ENCODE measurements at places on chromosomes 3 and 15. TPM values are rescaled to one million over a fixed set of nuclear protein-coding genes. Genes with fewer than 3 reads are reported as not detected.

Gene CPB1
- total RNA-seq = not detected

DNA sequence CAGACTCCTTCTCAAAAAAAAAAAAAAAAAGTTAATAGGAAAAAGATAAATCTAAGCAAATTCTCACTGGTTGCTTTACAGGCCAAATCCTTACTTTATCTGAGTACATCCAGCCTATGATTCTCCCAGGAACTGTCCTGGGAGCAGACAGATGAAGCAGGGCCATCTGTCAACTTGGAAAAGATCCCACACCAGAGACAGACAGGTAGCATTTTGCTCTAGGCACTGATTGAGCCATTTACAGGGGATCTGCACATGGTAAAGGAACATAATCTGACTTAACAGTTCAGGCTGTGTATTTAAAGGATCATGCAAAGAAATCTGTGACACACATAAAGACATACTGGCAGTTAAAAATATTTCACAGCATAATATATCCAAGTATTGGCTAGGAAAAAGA is 1006.5 kb downstream of the TBL1XR1 start:
- H3K36me3 ChIP-seq = no peaks in the 10 kb centered on the region
- H3K27ac ChIP-seq = no peak overlapping the region
- no peaks in the 10 kb centered on the region for H3K27me3 ChIP-seq
- H3K4me1 ChIP-seq = no peaks in the 10 kb centered on the region

- no peaks in the 10 kb centered on the region for H3K4me1 ChIP-seq
- no peak for DNase-seq
- H3K4me3 ChIP-seq = no peak overlapping the region
- H3K27me3 ChIP-seq = no peaks in the 10 kb centered on the region
These were observed 121.4 kb downstream of the FAM43A start for GRCh38 chr3:194806991-194807630.

GRCh38 chr15:26889298-26889898 is 22.5 kb downstream of the GABRA5 start:
- no peaks in the 10 kb centered on the region for H3K36me3 ChIP-seq
- no peaks in the 10 kb centered on the region for H3K27me3 ChIP-seq
- peaks cover 3% of the 10 kb centered on the region for H3K4me1 ChIP-seq
- peak; percentile 55 for DNase-seq
- no peak overlapping the region for H3K27ac ChIP-seq

GRCh38 chr15:77530576-77530975 is 102.1 kb downstream of the LINGO1 start:
- H3K27me3 ChIP-seq = no peaks in the 10 kb centered on the region
- no peak for DNase-seq
- no peak overlapping the region for H3K27ac ChIP-seq
- no peaks in the 10 kb centered on the region for H3K36me3 ChIP-seq
- no peak overlapping the region for H3K4me3 ChIP-seq

GRCh38 chr3:99637368-99638111 is 854 bp upstream of the COL8A1 start:
- H3K27me3 ChIP-seq = no peaks in the 10 kb centered on the region
- H3K4me1 ChIP-seq = peaks cover 9% of the 10 kb centered on the region
- peak; percentile 38 for DNase-seq
- H3K27ac ChIP-seq = peak overlapping the region; percentile 79

Gene CCR8
- total RNA-seq = not detected

GRCh38 chr3:162295323-162295983 is 798.8 kb downstream of the OTOL1 start:
- H3K27ac ChIP-seq = no peak overlapping the region
- no peaks in the 10 kb centered on the region for H3K4me1 ChIP-seq
- no peaks in the 10 kb centered on the region for H3K27me3 ChIP-seq
- H3K36me3 ChIP-seq = no peaks in the 10 kb centered on the region

DNA sequence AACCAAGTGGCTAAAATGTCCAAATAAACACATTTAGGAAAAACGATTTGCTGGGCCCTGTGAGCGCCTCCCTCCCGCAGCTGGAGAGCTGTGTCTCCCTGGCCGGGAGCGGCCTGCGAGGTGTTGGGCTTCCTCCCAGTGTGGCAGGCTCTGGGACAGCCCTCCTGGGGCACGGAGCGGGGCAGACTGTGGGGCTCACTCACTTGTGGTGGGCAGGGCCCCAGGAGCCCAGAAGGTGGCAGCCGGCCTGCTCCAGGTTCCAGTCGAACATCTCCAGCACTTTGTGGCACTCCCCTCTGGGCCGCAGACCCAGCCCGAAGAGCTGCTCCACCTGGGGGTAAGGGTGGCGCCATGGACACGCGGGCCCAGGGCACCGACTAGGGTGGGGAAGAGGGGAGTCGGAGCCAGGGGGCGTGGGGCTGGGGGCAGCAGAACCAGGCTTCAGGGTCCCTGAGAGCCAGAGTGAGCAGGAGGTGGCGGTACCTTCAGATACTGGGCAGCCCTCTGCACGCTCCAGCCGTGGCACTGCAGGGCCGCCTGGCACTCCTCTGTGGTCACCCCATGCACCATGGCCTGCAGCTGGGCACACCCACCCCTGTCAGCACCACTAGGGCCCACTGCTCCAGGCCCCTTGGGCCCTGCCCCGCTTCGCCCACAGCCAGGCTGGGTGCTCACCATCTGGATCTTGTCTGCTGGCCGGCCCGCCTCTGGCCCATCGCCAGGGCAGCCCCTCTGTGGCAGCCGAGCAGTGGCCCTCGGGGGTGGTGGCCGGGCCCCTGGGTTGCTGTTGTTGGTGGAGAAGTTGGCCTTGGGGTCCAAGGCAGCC is 41.5 kb downstream of the TNK2 start:
- H3K4me3 ChIP-seq = no peak overlapping the region
- no peak overlapping the region for H3K27ac ChIP-seq

Gene GOLGA6L7
- total RNA-seq = not detected

DNA sequence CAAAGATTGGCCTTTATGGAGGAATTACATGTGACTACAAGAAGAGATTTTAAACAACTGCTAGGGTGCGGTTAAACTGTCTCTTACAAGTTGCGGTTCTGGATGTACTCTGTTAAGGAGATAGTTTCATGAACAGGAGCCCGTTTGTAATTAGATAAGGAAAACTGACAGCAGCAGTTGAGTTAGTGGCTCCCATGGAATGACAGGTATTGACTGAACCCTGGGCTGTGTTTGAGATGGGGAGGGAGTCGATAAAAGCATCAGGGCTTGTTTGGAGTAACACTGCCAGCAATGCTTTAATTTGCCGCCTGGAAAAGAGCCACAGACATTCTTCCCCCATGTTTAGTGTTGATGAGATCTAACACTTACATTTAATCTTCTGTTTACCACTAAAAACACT is 139.9 kb downstream of the ROBO2 start:
- no peaks in the 10 kb centered on the region for H3K36me3 ChIP-seq
- no peak for DNase-seq

Gene ZKSCAN7
- total RNA-seq = 10.6 TPM

DNA sequence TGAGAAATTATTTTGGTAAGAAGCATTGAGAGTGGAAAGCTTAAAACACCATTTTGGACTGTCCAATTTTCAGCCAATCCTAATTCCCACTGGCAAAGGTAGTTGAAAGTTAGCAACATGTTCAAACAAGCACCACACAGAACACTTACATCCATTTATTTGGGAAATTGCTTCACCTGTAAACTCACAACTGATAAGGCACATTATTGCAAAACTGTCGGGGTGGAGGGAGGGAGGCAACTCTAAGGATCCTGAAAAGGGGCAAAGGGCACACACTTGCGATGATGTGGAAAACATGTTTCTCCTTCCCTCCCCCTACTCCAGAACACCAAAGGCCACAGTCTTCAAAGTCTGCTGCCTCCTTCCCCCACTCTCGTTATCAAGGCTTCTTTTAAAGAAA is 9.4 kb downstream of the TMEM41A start:
- no peaks in the 10 kb centered on the region for H3K4me1 ChIP-seq
- H3K27me3 ChIP-seq = no peaks in the 10 kb centered on the region
- no peak overlapping the region for H3K4me3 ChIP-seq
- H3K27ac ChIP-seq = no peak overlapping the region

- H3K27ac ChIP-seq = peak overlapping the region; percentile 97
- no peak for DNase-seq
- peak overlapping the region; percentile 71 for H3K4me3 ChIP-seq
- peaks cover 25% of the 10 kb centered on the region for H3K4me1 ChIP-seq
These were observed 891 bp upstream of the TOP2B start for GRCh38 chr3:25665315-25666280.

DNA sequence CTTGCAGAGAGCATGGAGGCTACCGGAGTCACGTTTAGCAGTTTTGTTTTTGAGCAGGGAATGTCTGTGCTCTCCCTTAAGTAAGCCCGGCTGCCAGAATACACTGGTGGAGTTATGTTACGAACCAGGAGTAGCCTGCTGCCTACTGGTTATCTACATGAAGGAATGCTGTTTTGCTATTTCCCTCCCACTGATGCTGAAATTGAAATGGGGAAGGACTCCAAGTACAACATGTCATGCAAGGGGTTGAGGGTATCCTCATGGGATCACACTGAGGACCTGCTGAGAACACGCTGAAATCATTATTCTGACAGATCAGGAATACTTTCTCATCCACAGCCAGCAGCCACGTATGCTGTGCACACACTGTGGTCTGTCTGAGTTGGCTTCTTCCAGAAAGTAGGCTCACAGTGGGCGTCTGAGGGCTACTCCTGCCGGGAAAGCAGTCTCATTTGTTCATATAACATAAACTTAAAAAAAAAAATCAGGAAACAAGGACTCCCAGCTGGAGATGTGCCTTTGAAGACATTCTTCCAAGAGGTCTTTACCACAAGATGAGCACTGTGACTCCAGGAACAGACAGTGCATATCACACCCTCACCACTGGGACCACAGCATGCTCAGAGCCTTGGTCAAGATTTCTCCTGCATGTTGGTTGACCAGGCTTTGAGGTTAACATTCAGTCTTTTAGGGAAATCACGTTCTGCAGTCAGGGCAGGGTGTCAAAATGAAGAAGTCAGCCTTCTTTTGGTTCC is 300.4 kb upstream of the RASGRP1 start:
- DNase-seq = no peak
- no peaks in the 10 kb centered on the region for H3K4me1 ChIP-seq
- H3K27ac ChIP-seq = no peak overlapping the region
- no peak overlapping the region for H3K4me3 ChIP-seq
- H3K36me3 ChIP-seq = no peaks in the 10 kb centered on the region

DNA sequence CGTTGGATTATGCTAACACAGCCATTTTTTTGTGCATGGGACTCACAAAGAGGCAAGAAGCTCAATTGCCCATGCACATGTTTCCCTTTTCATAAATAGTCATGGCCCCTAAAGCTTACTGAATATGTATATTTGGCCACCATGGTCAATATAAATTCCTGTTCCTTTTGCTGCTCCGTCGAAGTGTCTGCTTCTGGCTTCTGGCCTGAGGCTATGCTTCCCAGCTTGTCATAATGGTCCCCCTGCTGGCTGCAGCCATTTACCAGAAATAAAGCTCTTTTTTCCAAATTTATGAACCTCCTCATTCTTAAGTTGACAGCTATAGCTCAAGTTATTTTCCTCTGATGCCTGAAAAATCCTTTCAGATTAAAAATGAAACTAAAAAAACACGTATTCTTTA is 602.1 kb downstream of the VGLL3 start:
- H3K4me1 ChIP-seq = no peaks in the 10 kb centered on the region
- no peak for DNase-seq
- no peak overlapping the region for H3K27ac ChIP-seq
- H3K36me3 ChIP-seq = no peaks in the 10 kb centered on the region
- no peaks in the 10 kb centered on the region for H3K27me3 ChIP-seq
- H3K4me3 ChIP-seq = no peak overlapping the region

Gene COX5A
- 235 TPM for total RNA-seq

DNA sequence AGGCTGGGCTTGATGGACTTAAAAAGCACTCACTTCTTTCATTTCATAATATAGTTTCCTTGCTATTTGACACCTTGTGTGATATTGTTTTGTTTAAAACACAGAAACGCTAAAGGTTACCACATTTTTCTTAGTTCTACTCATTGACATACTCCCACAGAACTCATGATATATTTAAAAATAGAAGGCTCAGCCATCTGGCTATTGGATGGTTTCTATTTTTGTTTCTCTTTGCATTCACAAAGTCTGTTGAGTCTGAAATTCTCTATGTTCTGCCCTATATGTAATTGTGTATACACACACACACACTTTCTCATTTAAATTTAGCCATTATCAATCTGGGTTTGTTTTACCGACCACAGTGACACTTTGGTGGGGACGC is 128.2 kb downstream of the SOX2 start:
- no peaks in the 10 kb centered on the region for H3K4me1 ChIP-seq
- H3K27ac ChIP-seq = peak overlapping the region; percentile 83
- no peaks in the 10 kb centered on the region for H3K36me3 ChIP-seq

GRCh38 chr3:170910542-170910941 is 2.1 kb upstream of the EIF5A2 start:
- no peaks in the 10 kb centered on the region for H3K27me3 ChIP-seq
- H3K27ac ChIP-seq = no peak overlapping the region
- peaks cover 8% of the 10 kb centered on the region for H3K4me1 ChIP-seq
- no peak overlapping the region for H3K4me3 ChIP-seq
- no peak for DNase-seq
- no peaks in the 10 kb centered on the region for H3K36me3 ChIP-seq

- H3K27me3 ChIP-seq = no peaks in the 10 kb centered on the region
- no peak overlapping the region for H3K27ac ChIP-seq
- H3K4me3 ChIP-seq = no peak overlapping the region
- no peaks in the 10 kb centered on the region for H3K4me1 ChIP-seq
- H3K36me3 ChIP-seq = no peaks in the 10 kb centered on the region
- peak; percentile 42 for DNase-seq
These were observed 203.3 kb downstream of the MBNL1 start for GRCh38 chr3:152471814-152472671.

All from thyroid gland (tissue), 4 donors.